ENCODE measurements at places on chromosomes 11 and 22. TPM values are rescaled to one million over a fixed set of nuclear protein-coding genes. Genes with fewer than 3 reads are reported as not detected.

DNA sequence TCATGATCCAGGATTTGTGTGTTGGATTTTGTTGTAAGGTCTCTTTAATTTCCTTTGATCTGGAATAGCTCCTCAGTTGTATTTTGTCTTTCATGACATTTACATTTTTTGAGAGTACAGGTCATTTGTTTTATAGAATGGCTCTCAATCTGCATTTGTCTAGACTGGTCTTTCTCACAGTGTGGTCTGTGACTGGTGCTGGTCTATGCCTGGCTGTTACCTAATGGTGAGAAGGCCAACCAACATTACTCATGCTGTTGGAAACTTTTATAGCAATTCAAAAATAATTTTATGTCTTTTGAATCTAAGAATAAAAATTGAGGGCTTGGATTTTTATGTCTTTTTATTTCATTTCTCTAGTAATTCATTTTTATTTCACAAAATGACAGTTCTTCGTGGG, 3.9 kb upstream of the NCR3LG1 start:
- H3K27ac ChIP-seq: no peak overlapping the region
- peaks cover 16% of the 10 kb centered on the region for H3K4me1 ChIP-seq
- H3K27me3 ChIP-seq: no peaks in the 10 kb centered on the region
- DNase-seq: no peak
- peaks cover 1% of the 10 kb centered on the region for H3K36me3 ChIP-seq
- no peak overlapping the region for H3K4me3 ChIP-seq

DNA sequence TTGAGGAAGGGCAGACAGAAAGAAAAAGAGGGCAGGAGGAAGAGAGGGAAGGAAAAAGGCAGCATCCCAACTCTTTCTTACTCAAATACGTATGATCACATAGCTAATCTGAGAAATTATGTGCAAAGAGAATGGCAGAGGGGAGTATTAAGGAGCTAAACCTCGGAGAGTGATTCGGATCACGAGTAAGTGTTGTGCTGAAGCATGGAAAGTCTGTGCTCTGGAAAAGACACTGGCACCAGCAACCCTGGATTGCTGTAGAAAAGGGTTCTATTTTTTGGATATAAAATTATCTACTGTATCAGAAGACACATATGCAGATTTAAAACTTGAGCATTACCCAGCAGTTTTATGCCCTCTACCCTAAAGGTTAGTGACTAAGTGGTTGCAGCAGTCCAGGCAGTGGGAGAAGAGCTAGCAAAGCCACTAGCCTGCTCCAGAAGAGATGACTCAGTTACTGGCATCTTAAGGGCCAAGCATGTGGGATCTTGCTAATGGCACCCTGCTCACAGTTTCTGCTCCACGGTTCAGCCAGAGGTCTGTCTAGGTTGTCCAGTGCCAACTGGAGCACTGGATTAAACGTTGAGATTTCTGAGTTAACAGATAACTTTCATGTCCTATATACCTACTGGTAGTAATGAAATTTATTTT, 151.7 kb downstream of the SWAP70 start:
- peaks cover 14% of the 10 kb centered on the region for H3K36me3 ChIP-seq
- H3K27me3 ChIP-seq: no peaks in the 10 kb centered on the region
- peaks cover 20% of the 10 kb centered on the region for H3K4me1 ChIP-seq
- H3K4me3 ChIP-seq: no peak overlapping the region

DNA sequence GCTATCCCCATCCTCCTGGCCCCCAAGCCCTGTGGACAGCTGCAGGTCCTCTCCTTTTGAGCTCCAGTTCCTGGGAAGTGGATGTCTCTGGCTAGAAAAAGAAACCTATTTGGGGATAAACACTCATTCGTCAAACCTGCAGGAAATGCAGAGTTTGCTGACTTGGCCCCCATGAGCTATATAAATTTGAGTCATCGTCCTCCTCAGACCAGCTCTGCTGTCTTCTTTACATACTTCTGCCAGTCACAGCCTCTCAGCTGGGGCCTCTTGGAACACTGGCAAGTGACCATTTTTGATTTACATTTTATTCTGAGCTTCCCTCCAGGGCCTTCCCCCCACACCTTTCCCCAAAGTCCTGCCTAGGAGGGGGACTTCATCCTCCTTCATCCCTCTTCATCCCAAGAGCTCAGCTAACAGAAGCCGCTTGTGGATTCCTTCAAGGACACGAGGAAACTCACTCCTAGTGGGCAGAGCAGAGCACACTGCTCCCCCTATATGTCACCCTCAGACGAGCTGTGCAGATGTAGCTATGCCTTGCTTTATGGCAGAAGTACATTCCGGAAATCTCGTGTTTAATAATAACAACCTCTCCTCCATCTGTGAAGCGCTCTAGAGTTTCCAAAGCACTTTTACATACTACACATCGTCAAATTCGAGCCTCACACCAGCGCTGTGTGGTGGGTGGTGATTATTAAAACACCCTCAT, 131.8 kb downstream of the FEZ1 start:
- peaks cover 24% of the 10 kb centered on the region for H3K4me1 ChIP-seq
- H3K4me3 ChIP-seq: peak overlapping the region; percentile 29
- peaks cover 15% of the 10 kb centered on the region for H3K36me3 ChIP-seq
- peak overlapping the region; percentile 89 for H3K27ac ChIP-seq

- no peak for DNase-seq
- H3K27me3 ChIP-seq: no peaks in the 10 kb centered on the region
- peaks cover 5% of the 10 kb centered on the region for H3K36me3 ChIP-seq
These were observed 1.2 kb downstream of the ROM1 start for GRCh38 chr11:62614275-62614674.

Gene FAM181B
- total RNA-seq: 0.35 TPM

GRCh38 chr11:78949976-78950690, 375.5 kb upstream of the NARS2 start:
- no peak overlapping the region for H3K27ac ChIP-seq
- DNase-seq: no peak
- H3K27me3 ChIP-seq: no peaks in the 10 kb centered on the region
- peaks cover 11% of the 10 kb centered on the region for H3K4me1 ChIP-seq
- H3K4me3 ChIP-seq: no peak overlapping the region

DNA sequence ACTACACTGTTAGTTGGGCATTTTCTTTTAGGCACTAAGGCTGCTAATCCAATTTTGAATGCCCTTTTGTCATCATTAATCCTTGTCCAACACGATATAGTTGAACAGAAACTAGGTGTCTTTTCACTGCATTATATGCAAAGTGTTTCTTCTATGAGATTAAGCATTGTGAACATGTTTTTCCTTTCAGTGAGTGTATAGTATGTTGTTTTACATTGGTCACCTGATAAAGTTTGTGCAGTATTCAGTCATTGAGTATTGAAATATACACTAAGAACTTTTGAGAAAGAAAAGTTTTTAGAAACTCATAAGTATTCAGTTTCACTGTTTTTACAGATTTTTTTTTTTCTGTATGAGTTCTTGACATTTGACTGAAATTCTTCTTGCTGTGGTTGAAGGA, 59.0 kb downstream of the ZC3H12C start:
- no peak for DNase-seq
- H3K4me1 ChIP-seq: peaks cover 23% of the 10 kb centered on the region
- H3K27ac ChIP-seq: no peak overlapping the region
- H3K4me3 ChIP-seq: no peak overlapping the region
- peaks cover 1% of the 10 kb centered on the region for H3K36me3 ChIP-seq

Gene SPI1
- not detected for total RNA-seq

DNA sequence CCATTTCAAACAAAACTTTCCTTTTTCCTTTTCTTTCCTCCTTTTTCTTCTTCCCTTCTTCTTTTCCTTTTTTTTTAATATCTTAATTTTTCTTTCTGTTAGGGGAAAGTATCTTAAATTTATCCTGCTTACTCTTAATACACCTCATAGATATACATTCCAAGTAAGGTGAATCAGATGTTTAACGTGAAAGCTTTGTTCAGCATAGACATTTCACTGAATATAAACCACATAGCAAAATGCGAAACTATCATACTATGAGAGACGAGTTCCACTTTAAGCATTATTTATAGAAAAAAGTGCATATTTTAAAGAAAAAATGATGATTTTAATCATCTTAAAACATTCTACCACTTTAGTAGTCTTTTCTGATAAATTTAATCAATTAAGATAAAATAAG, 137.8 kb upstream of the MTMR2 start:
- peaks cover 51% of the 10 kb centered on the region for H3K4me1 ChIP-seq
- H3K27ac ChIP-seq: peak overlapping the region; percentile 71
- H3K4me3 ChIP-seq: no peak overlapping the region
- no peak for DNase-seq
- peaks cover 2% of the 10 kb centered on the region for H3K36me3 ChIP-seq
- no peaks in the 10 kb centered on the region for H3K27me3 ChIP-seq

GRCh38 chr11:62388999-62389398, 29.8 kb upstream of the SCGB1A1 start:
- no peaks in the 10 kb centered on the region for H3K36me3 ChIP-seq
- H3K4me3 ChIP-seq: no peak overlapping the region
- H3K27ac ChIP-seq: no peak overlapping the region
- no peaks in the 10 kb centered on the region for H3K4me1 ChIP-seq

- peaks cover 22% of the 10 kb centered on the region for H3K27me3 ChIP-seq
- H3K27ac ChIP-seq: no peak overlapping the region
- DNase-seq: no peak
- H3K36me3 ChIP-seq: no peaks in the 10 kb centered on the region
- no peaks in the 10 kb centered on the region for H3K4me1 ChIP-seq
- no peak overlapping the region for H3K4me3 ChIP-seq
These were observed 297.7 kb downstream of the CTTN start for GRCh38 chr11:70696076-70696475.

GRCh38 chr11:44605965-44606364, 40.5 kb downstream of the CD82 start:
- no peak for DNase-seq
- no peaks in the 10 kb centered on the region for H3K27me3 ChIP-seq
- H3K27ac ChIP-seq: no peak overlapping the region
- no peaks in the 10 kb centered on the region for H3K36me3 ChIP-seq
- H3K4me3 ChIP-seq: no peak overlapping the region

Gene MGAT3
- 3.6 TPM for total RNA-seq

GRCh38 chr11:6656584-6656915, 941 bp upstream of the DCHS1 start:
- no peaks in the 10 kb centered on the region for H3K27me3 ChIP-seq
- DNase-seq: no peak
- no peaks in the 10 kb centered on the region for H3K36me3 ChIP-seq
- H3K27ac ChIP-seq: no peak overlapping the region
- H3K4me3 ChIP-seq: peak overlapping the region; percentile 76

DNA sequence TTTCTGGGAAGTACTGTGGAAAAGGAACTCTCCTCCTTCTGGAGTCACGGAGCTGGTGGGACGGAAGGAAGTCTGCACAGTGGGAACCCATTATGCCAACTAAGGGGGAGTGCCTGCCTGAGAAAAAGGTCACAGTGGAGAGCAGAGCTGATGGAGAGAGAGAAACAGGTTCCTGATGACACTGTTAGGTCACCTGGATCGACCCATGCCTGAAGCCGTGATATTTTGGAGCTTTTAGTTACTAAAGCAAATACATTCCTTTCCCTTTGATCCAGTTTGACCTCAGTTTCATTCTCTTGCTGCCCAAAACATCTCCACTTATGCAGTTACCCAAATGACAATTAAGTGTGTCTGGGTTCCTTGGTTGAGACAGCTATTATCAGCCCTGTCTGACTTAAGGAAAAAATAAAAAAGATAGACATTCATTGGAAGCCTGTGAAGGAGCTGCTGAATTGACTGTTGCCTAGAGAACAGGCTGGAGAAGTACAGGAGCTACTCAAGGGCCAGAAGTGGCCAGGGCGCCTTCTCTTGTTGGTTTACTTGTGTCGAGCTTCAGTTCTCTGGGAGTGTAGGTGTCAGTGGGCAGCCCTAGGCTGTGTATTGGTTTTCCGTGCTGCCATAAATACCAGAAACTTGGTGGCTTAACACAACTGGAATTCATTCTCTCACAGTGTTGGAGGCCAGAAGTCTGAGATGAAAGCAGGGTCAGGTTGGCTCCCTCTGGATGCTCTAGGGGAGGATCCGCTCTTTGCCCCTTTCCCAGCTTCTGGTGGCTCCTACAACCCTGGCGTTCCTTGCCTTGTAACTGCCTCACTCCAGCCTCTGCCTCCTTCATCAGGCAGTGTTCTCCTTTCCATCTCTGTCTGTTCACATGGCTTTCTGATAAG, 13.6 kb downstream of the MRGPRD start:
- peak; percentile 22 for DNase-seq
- H3K27me3 ChIP-seq: peaks cover 16% of the 10 kb centered on the region
- no peaks in the 10 kb centered on the region for H3K4me1 ChIP-seq
- H3K36me3 ChIP-seq: no peaks in the 10 kb centered on the region
- H3K27ac ChIP-seq: no peak overlapping the region

DNA sequence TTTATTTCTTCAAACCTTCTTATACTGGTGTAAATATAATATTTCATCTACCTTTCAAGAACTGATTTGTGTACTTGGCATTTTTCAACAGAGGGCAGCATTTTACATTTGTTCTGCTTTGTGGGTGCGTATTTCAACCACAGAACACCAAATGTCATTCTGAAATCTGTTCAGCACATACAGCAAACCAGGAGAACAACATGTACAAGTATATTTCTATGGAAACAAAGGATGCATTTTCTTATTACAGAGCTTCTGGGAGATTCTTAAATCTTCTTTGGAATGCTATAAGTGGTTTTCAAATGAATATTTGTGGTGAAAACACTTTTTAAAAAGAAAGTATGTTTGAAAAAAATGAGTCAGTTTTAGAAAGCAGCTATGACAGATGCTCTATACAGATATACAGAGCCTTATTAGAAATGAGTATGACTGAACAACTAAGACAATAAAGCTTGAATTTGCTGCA, 946.0 kb downstream of the FAM181B start:
- no peak overlapping the region for H3K27ac ChIP-seq
- DNase-seq: no peak
- no peaks in the 10 kb centered on the region for H3K36me3 ChIP-seq
- no peak overlapping the region for H3K4me3 ChIP-seq
- peaks cover 2% of the 10 kb centered on the region for H3K27me3 ChIP-seq
- peaks cover 8% of the 10 kb centered on the region for H3K4me1 ChIP-seq

DNA sequence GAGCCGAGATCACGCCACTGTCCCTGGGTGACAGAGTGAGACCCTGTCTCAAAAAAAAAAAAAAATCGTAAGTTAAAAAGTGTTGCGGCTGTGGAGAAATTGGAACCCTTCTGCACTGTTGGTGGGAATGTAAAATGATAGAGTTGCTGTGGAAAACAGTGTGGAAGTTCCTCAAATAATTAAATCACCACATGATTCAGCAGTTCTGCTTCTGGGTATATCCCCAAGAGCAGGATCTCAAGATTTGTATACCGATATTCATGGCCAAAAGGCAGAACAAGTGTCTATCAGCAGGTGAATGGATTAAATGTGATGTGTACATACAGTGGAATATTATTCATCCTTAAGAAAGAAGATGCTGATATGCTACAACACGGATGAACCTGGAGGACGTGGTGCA, 3.8 kb downstream of the SELENOO start:
- no peaks in the 10 kb centered on the region for H3K27me3 ChIP-seq
- H3K4me1 ChIP-seq: peaks cover 18% of the 10 kb centered on the region
- DNase-seq: no peak
- H3K36me3 ChIP-seq: peaks cover 11% of the 10 kb centered on the region
- H3K27ac ChIP-seq: no peak overlapping the region

Gene ADSL
- 58.1 TPM for total RNA-seq

Measured in chondrocyte (in vitro differentiated cells).